Activated effector memory CD4-positive, alpha-beta T cell treated with anti-CD3 and anti-CD28 coated beads, Interleukin-2, amount 50 U/mL, for 16 hours (primary cell): ENCODE measurements at places on chromosomes 6 and 20.

- DNase-seq: no peak
These were observed 491.4 kb downstream of the CBLN4 start for GRCh38 chr20:55513954-55514353.

DNA sequence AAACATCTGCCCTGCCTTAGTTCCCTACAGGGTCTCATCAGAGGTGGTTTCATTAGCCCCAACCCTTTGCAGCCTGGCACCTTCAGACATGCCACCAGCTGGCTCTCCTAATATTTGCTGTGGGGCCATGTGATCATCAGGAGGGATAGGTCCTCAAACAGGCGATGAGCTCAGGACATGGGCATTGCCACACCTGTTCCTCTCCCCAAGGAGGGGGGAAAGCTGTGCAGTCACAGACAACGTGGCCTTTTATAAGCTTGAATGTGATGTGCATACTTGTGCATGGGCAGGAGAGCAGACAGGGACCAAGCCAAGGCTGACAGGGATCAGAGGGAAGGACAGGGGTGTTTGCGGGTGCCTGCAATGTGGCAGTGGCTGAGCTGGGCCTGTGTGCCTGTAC, 78.8 kb upstream of the ZNFX1 start:
- DNase-seq: no peak

DNA sequence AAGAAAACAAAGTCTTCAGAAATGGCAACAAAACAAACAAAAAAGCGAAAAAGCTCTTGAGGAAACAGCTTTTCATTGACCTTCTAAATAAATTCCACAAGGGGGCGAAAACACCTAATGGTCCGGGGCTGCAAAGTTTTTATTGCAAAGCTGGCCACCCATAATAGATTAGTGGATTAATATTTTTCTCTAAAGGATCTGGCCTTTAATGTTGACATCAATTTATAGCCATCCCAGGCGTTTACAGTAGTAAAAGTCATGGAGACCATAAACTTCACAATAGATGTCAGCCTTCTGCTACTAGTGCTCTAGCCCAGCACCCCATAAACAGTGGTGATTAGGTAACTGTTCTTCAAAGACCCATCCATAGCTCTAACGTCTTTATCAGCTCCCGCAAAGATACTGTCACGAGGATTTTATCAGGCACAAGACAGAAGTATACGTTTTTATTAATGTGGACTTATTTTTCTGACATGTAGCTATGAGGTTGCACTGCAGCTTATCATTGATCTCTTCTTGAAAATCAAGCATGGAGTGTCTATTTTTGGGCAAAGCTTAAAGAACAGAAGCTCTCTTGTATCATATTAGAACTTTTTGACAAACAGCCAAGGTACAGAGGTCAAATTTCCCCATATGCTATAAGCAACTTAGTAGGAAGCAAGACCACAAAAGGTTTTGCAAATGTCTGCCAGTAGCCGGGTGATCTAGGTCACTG, 4.7 kb downstream of the CITED2 start:
- no peak for DNase-seq

DNA sequence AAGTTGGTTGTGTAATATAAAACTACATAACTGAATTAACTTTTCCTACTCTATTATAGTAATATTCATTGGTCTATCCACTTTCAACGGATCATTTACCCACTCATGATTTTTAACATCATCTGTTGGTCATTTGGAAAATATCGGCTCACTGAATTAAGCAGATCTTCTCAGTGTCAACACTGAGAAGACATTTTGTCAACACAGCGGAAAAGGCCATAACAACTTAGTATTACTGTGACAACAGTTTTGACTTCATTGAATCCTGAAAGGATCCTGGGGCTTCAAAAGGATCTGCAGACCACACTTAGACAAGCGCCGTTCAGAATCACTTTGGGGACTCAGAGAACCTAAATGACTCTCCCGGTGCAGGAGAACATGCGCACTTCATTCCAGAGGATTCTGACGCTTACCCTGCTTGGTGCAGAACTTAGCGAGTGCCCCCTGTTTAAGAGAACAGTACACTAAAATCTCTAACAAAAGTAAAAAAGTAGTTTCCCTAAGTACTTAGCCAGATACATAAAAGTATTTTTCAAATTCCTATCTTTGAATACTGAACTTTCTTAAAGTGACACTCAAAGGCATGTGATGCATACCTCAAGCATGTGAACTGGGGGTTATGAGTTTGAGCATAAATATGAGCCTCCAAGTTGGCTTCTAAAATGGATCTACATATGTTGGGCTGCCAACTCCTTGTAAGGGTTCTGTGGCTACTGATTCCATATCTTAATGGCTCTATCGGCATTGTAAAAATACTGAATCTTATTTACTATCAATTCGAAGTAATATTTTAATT, 4.0 kb downstream of the ZBTB2 start:
- DNase-seq: no peak

DNA sequence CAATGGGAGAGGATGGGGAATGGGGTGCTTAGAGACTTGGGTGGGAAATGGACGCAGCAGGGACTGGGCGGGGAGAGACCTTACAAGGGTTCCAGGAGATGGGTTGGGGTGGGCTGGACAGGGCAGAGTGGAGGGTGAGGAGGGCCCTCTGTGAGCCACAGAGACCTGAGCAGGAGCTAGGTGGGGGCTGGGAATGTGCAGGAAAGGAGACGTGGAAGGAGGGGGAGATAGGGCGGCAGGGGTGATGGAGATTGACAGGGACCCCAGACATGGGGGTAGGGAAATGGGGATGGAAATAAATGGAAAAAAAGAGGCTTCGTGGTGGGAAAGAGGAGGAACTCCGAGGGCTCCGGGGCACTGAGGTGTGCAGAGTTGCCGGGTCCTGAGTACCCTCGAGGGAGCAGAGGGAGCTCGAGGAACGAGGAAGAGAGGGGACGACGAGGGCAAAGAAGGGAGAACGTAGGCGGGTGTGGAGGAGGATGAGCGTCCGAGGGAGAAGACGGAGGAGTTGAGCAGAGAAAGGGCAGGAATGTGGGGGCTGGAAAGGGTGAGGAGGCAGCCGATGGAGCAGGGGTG, 2.0 kb upstream of the CTCFL start:
- no peak for DNase-seq

DNA sequence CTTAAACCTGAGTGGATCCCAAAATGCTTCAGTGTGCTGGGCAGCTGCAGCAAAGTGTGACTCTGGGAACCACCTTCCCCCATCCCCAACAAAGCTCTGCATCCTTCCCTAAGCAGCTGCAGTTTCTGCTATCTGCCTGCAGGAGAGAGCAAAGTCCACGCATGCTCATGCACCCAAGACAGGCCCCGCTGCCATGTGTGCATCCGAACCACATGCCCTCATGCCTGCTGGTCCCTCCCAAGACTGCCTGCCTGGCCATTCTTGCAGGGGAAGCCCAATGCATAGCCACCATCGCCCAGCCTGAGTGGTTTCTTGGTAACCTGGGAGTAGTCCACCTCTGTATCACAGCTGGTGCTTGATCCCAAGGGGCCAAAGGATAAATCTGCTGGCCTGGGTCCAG, 94.3 kb upstream of the OLIG3 start:
- no peak for DNase-seq

- no peak for DNase-seq
These were observed 35.7 kb downstream of the KCNQ5 start for GRCh38 chr6:72657407-72658197.
